ENCODE measurements at places on chromosomes 12 and 14.

GRCh38 chr14:104092931-104093365 lies 7.4 kb downstream of the ASPG start:
- no peak for DNase-seq

DNA sequence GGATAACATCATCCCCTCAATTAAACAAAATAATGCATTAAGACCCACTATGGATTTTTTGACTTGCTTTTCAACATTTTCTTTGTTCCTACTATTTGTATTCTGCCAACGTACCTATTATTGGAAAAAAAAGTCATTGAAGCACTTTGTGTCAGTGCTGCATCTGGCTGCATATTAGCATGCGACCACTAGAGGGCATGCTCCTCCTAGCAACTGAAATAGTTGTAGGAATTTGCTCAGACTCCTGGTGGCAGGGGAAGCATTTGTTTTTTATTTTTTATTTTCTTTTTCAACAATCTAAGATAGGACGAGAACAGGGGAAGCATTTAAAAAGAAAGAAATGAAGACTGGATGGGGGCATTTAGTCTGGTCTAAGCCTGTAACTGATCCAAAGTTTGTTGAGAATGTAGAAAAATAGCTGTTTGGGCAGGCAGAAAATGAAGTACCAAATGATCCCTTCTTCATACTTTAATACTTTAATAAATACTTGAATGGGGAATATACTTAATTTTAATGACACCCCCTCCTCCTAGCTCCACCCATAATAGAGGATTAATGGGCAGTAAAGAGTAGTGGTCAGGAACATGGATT lies 14.5 kb upstream of the CLEC4A start:
- peak; percentile 38 for DNase-seq

DNA sequence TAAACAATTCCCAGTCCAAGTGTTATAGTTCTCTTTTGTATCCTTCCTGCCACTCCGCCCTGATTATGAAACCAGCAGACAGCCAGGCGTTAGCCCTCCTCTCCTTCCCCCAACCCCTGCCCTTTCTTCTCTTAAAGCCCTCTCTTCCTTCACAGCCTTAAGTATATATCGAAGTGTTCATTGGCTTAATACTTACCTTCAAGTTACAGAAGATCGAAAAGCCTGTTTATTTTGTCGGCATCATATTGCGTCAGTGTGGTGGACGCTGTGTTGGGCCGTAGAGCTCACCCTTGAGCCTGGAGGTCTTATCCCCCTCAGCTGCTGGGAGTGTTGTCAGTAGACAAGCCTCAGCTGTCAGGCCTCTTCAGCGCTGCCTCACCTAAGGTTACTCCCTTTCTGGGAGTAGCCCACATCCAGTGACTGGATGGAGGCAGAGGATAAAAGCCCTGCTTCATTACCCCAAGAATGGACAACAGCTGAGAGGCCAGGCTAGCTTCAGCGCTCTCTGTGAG lies 36.2 kb downstream of the CMAS start:
- DNase-seq: no peak

GRCh38 chr12:45402288-45402687 lies 186.4 kb downstream of the ANO6 start:
- DNase-seq: no peak

- no peak for DNase-seq
Observed at GRCh38 chr12:50533203-50533584, 28.4 kb downstream of the DIP2B start.

GRCh38 chr14:74945261-74945851 lies 10.0 kb downstream of the PGF start:
- DNase-seq: no peak

- no peak for DNase-seq
Observed at GRCh38 chr12:113056631-113057488, at the start of gene DTX1. DTX1 (plus strand) TSS chr12:113056730; CDS start chr12:113058193, 1,463 bp downstream.

DNA sequence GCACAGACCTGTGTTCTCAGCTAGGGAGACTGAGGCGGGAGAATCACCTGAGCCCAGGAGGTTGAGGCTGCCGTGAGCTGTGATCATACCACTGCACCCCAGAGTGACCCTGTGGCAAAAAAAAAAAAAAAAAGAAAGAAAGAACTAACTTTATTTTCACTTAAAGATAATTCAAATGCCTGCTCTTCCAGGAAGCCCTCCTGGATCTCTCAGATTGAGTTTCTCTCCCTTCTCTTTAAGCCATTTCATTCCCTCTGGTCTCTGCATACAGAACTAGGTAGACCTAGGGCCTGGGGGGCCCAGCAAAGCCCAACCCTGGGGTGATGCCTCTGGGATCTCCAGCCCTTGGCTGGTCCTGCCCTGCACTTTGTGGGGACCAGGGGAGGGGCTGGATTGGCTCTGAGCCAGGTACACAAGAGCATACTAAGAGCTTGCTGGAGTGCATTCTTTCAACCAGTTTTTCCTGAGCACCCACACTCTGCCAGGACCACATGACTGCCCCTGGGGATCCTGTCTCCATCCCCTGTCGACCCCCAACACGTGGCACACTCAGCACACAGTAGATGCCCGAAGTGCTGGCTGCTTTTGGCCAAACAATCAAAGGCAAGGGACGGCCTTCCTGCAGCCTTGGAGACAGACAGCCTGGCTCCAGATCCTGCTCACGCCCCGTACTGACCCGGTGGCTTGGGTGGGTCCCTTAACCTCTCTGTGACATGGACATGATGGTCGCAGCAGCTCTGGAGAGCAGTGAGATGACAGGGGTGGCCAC lies 52.7 kb downstream of the CYP46A1 start:
- DNase-seq: no peak

- no peak for DNase-seq
Observed at GRCh38 chr14:67285876-67286452, 44.7 kb downstream of the PALS1 start.

- DNase-seq: no peak
Observed at GRCh38 chr14:38931969-38932652, 170.9 kb downstream of the SEC23A start.
